ENCODE measurements at places on chromosomes 12 and 14.

DNA sequence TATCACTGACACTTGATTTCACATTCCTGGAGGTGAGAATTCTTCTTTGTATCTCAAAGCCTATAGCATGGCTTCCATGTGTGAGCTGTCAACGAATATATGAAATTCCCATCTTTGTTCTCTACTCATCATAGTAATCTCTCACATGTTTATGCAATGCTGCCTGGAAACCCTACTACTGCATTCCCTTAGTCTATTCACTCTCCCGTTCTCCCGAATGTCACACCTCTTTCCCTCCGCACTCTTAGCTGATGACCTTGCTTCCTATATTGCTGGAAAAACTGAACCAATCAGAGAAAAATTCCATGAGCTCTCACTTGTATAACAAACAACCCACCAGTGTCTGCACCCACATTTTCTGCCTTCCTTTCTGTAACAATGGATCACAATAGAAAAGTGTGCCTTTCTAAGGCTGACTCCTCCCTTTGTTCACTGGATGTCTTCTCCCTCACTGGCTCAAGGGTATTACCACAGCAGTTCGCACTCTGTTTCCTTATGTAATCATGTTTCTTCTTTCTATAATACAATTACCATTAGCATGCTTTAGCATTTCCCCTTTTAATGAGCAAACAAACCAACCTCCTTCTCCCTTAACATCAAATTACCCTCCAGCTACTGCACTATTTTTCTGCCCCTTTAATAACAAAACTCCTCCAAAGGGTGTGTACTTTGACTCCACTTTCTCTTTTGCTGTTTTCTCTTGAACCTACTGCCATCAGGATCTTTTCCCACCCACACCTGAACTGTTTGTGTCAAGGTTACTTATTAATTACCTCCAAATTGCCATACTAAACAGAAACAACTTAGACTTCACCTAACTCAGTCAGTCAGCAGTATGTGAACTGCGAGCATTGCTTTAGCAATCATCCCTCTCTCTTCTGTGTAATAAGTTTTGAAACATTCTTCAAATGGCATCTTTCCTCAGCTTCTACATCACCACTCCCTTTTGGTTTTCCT, 63.9 kb upstream of the CCDC196 start:
- DNase-seq: no peak

DNA sequence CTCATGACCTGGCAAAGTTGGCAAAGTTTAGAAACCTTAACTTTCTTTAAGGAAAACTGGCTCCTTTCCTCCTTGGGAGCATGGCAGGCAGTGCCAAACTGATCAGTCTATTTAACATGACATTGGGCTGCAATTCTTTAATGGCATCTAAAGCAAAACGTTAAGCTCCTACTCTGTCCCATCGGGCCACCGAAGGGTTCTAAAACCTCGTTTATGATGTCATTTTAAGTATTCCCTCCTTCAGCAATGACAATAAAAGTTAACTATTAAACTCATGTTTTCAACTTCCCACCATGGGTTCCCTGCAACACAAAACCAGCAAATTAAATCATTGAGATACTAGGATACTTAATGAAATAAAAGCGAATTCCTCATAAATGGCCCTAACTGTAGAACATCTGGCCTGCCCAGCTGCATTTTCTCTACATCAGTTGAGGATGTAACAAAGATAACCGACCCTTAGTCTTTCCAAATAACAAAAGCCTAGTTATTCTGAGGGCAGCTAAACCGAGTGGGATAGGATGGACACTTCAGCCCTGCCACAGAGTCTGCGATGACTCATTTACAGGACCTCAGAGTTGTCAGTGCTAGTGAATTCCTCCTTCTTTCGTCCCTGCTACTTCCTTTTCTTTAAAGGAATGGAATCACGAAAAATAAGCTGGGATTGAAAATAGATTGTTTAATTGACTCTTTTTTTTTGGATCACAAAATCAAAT, 34.5 kb upstream of the RIC8B start:
- DNase-seq: peak; percentile 30

DNA sequence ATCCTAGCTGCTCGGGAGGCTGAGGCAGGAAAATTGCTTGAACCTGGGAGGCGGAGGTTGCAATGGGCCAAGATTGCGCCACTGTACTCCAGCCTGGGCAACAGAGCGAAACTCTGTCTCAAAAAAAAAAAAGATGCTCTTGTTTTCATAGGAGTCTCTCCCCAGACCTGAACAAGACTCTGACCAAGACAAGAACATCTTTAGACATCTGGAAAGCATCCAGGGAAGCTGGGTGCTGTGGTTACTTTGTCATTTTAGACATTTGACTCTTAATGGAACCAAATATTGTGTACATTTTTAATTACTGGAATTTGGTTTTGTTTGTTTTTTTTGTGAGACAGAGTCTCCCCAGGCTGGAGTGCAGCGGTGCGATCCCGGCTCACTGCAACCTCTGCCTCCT, 21.1 kb upstream of the ATF1 start:
- DNase-seq: no peak

GRCh38 chr12:120532701-120533238, 1.4 kb upstream of the RNF10 start:
- no peak for DNase-seq

DNA sequence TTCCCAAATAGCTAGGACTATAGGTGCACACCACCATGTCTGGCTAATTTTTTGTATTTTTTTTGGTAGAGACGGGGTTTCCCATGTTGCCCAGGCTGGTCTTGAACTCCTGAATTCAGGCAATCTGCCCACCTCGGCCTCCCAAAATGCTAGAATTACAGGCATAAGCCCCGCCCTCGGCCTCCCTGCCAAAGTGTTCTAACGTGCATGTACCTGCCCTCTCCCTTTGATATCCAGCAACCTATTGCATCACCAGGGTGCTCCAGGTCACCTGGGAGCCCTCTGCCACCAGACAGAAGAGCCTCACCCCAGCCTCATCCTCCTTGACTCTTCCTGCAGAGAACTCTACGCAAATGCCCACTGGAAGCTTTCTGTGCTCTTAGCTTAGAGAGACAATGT, 2.2 kb upstream of the EML1 start:
- no peak for DNase-seq

DNA sequence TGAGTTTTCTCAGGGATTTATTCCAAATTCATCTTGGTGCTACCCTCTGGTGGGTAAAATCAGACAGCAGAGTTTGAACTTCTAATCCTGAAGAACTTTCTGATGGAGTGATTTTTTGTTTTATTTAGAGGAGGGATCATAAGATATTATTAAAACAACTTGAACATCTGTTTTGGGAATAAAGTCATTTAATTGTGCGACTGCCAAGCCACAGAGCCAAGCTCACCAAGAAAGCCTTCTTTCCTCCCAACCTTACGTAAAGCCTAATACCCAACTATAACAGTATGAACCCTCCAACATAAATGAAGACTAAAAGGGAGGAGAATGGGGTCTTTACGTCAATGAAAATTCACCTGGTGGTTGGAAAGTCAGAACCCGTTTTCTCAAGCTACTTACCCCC, 205.5 kb upstream of the IGF1 start:
- no peak for DNase-seq

DNA sequence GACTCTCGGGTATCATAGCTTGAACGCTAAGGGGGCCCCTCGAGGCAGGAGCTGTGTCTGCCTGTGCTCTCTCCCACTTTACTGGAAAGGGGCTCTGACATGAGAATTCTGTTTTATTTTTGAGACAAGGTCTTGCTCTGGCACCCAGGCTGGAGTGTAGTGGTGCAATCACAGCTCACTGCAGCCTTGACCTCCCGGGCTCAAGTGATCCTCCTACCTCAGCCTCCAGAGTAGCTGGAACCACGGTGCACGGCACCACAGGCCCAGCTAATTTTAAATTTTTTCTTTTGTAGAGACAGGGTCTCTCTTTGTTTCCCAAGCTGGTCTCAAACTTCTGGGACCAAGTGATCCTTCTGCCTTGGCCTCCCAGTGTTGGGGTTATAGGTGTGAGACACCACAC, 77.7 kb downstream of the PAPOLA start:
- no peak for DNase-seq

- no peak for DNase-seq
These were observed 17.7 kb upstream of the STXBP6 start for GRCh38 chr14:25067600-25067999.

DNA sequence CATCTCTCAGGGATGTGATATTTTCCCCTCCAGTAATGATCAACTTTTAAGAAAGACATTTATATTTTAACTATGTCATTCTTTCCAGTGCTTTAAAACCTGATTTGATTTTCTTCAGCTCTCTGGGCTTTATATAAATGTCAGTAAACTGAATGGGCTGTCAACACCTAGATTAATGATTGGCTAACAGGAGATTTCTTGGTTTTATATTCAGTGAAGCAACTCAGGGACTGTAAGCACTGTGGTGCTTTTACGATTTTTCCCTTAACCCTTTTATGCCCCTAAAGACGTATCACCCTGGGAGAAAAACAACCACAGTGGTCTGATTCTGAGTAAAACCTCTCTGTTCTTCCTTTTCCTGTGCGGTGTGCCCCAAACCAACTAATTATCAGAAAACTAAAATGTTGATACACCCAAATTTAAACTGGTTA, 38.0 kb downstream of the PTGER2 start:
- DNase-seq: peak; percentile 47

- DNase-seq: no peak
These were observed 72.7 kb downstream of the WDR20 start for GRCh38 chr14:102212356-102212755.

DNA sequence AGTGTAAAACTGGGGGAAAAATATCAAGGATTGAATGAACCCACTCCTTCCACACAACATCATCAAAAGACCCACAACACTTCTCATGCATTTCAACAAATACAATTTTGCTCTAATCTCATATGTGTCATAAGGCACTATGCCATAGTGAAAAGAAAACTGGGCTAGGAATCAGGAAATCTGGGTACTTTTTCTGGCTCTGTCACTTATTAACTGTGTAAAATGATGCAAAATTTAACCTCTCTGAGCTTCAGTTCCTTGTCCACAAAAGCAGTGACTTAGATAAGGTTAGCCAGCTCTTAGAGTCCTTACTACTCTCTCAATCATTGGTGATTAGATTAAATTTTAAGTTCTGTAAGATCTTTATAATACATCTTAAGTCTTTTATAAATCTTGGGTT, 250.5 kb upstream of the SOX5 start:
- no peak for DNase-seq

DNA sequence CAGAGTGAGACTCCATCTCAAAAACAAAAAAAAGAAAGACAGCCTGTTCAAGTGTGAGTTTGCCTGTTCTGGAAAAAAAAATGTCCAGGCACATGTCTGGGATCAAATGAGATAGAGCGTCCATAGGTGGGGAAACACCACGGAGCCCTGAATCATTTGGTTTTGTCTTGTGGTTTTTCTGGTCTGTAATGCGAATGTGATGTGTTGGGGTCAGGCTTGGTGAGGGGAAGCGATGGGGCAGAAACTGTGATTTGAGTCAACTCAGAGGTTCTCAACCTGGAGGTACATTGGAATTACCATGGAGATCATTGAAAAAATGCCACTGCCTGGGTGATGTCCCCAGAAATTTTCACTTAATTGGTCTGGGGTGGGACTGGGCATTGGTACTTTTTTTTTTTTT, 183.9 kb upstream of the PWP1 start:
- no peak for DNase-seq

DNA sequence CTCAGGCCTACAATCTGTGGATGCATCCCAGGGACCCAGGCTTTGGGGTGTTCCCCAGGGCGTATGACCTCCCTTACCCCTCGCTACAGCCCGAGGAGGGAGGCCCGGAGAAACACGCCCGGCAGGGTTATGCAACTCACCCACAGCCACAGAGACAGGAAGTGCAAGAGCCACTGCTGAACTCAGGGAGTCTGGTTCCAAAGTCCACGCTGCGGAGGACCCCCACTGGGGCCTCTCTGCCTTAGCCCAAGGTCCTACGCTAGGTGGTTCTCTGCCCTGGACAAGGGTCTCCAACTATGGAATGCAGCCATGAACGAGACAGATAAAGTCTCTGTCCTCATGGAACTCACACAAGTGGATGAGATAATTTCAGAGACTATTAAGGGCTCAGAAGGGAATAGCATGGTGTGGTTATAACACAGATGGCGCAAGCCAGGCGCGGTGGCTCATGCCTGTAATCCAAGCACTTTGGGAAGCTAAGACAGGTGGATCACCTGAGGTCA, 11.3 kb downstream of the SCARB1 start:
- DNase-seq: peak; percentile 45

DNA sequence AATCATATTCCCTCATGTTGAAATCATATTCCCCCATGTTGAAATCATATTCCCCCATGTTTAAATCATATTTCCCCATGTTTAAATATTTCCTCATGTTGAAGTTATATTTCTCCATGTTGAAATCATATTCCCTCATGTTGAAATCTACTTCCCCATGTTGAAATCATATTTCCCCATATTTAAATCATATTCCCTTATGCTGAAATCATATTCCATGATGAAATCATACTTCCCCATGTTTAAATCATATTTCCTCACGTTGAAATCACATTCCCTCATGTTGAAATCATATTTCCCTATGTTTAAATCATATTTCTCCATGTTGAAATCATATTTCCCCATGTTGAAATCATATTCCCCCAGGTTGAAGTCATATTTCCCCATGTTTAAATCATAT, 34.6 kb upstream of the ADGRD1 start:
- DNase-seq: no peak

All from cardiac fibroblast (primary cell).